ENCODE measurements at places on chromosomes 7 and 10. TPM values are rescaled to one million over a fixed set of nuclear protein-coding genes. Genes with fewer than 3 reads are reported as not detected.

Gene GNGT1
- not detected for total RNA-seq

Gene MALRD1
- total RNA-seq = not detected

DNA sequence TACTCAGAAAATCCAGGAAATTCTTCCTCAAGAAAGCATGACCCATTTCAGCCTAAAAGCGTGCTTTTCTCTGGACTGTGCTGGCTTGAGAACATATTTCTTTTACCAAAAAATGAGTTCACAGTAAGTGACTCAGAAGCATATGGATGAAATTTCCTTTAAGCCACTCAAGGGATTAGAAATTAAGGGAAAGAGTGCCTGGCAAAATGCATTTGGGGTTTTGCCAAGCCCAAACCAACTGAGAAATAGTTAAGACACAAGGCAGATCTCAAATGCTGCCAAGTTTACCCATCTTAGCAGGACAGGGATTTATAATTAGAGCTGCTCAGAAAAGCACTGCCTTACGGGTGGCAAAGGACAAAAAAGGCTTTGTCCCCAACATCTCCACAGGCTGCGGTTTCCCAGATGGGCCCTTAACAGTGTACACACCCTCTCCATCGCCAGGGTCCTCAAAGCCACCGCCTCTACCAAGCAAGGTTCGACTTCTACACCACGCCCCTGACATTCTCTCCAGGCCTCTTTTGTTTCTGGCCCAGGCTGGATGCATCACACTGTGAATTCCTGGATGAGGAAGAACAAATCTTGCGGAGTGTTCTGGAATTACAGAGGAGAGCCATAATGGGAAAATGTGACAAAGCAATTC, 30.1 kb upstream of the CDHR3 start:
- peak; percentile 92 for DNase-seq

Gene SLC4A2
- total RNA-seq = 80.3 TPM

GRCh38 chr7:39624442-39624807, 1.1 kb downstream of the RALA start:
- DNase-seq = peak; percentile 64

Gene UCMA
- total RNA-seq = not detected

Gene FLNC
- 304 TPM for total RNA-seq

GRCh38 chr7:1246871-1247526, 14.3 kb downstream of the UNCX start:
- DNase-seq = no peak

DNA sequence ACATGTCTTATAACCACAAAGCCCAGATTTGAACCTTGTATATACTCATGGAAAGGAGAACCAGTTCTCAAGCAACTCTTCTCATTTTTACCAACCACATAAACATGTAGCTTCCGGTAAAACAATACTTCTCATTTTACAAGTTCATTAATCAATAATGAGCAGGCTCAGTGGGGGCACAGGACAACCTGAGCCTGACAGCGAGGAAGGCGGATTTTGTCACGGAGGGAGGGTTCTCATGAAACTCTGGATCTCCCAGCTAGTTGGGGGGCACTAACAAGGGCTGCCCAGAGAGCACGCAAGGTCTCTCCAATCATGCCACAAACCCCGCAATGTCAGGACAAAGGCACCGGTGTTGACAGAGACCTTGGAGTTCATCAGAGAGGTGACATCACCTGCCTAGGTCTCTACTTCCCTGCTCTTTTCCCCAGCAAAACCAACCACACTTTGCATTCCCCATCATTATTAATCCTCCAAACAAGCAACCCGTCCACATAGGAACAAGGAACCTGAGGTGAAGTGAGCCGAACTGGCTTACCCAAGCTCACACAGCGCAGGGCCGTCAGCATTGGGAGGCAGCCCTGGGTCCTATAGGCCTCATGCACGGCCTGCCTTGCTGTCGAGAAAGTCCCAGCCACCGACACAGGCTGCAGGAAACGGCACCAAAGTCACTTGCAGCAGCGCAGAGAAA, 192.1 kb upstream of the KLF14 start:
- no peak for DNase-seq

DNA sequence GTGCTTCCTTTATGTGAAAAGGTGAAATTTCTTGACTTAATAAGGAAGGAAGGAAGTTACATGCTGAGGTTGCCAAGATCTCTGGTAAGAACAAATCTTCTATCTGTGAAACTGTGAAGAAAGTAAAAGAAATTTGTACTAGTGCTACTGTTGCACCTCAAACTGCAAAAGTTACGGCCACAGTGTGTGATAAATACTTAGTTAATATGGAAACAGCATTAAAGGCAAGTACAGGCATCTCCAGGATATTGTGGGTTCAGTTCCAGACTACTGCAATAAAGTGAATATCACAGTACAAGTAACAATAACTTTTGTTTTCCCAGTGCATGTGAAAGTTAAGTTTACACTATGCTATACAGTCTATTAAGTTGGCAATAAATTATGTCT, 22.8 kb upstream of the ZNF282 start:
- no peak for DNase-seq

Gene GRK5
- 16.4 TPM for total RNA-seq

DNA sequence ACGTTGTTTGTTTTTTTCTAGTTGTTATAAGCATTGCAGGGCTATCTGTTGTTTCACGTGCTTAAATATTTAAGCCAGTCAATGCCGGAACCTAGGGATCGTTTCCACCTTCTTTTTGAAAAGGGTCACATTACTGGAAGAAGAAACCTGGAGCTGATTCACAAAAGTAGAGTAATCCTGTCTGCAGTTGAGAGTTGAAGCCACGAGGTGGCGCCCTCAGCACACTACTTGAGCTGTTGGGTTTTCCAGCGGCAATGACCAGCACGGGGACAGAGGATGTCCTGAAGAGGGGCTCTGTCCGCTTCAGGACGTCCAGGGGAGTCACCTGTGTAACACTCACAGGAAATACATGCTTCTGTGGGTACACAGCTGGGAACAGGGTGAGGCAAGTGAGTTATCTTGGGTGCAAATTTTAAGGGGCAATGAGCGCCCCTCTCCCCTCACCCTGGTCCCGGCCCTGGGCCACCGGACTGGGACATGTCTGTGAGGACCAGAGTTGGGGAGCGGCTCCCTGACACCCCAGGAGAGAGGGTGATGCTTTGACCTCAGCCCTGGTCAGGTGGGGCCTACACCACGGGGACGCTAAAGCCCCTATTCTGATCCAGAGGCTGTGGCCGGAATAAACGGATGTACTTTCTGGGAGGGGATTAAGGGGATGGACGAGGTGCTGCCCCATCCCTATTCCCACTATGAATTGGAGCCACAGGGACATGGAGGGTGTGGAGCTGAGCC, 26.3 kb upstream of the WDFY4 start:
- DNase-seq = peak; percentile 77

- DNase-seq = no peak
Measured at GRCh38 chr7:139635526-139636302, 112.2 kb downstream of the CLEC2L start.

DNA sequence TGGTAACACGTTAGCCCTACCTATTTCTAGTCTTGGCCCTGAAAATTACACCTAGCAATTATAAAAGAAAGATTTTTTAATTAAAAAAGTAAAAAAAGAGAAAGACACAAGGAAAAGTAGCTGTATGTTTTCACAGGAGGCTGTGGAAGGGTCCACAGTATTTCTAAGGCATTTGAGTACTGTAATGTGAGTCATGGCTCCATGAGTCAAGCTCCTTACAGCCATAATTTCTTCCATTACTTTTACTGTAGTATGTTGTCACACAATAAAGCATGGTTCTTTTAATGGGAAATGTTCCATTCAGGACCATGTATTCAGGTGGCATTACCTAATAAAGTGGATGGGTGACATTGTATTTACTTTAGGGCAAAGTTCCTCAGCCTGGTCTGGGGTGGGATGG, 113.4 kb downstream of the GPR37 start:
- DNase-seq = no peak

Gene EPHB4
- 32.9 TPM for total RNA-seq

- DNase-seq = no peak
Measured at GRCh38 chr7:28723336-28723735, 234.8 kb downstream of the TRIL start.

DNA sequence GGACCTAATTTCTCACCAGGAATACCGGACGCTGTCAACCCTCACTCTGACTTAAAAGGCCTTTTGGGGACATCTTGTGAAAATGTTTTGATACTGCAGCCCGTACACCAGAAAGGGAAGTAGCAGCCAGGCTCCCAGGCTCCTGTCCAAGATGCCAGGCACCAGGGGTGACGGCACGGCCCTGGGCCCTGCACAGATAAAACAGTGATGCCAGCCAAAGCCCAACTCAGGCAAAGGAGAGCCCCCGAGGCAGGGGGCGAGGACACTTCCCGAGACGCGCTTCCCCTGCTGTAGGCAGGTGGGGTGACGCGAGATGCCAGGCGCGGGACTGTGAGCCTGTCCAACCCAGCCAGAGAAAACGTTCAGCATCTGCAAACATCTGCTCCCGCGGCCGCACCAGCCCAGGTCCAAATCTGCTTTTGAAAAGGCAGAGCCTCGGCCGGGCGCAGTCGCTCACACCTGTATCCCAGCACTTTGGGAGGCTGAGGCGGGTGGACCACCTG, 15.7 kb downstream of the ZFAND2A start:
- DNase-seq = peak; percentile 43

GRCh38 chr10:130862122-130862521, 449.4 kb downstream of the TCERG1L start:
- DNase-seq = no peak

Gene PRSS37
- not detected for total RNA-seq

Gene PON2
- 65.6 TPM for total RNA-seq

- no peak for DNase-seq
Measured at GRCh38 chr10:110241841-110242240, 34.4 kb downstream of the MXI1 start.

DNA sequence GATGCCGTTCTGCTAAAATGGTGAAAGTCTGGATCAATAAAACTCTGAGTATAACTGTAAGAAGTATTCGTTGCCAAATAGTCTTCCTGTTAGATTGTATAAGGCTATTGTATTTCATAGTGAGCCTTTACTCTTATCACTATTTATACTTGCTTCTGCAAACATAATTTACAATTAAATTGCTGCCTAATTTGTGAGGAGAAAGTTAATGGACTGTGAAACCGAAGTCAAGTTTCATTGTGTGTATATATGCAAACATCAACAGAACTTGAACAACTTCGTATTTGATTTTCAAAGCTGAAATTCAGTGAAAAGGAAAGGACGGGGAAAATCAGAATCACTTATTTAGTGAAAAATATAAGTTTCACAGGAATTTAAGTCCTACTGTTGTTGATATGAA, 135.9 kb upstream of the CCDC6 start:
- no peak for DNase-seq

GRCh38 chr10:127319691-127320090, 123.3 kb upstream of the INSYN2A start:
- no peak for DNase-seq

Gene C10orf67
- total RNA-seq = 0.25 TPM

Gene CYP26C1
- not detected for total RNA-seq

Gene ASIC3
- total RNA-seq = not detected

GRCh38 chr7:101629171-101629570, at the start of gene MYL10:
MYL10 (minus strand) TSS chr7:101629296; CDS start chr7:101629118, 178 bp downstream.
- no peak for DNase-seq

GRCh38 chr7:30655096-30655970, 26.9 kb downstream of the CRHR2 start:
- no peak for DNase-seq

DNA sequence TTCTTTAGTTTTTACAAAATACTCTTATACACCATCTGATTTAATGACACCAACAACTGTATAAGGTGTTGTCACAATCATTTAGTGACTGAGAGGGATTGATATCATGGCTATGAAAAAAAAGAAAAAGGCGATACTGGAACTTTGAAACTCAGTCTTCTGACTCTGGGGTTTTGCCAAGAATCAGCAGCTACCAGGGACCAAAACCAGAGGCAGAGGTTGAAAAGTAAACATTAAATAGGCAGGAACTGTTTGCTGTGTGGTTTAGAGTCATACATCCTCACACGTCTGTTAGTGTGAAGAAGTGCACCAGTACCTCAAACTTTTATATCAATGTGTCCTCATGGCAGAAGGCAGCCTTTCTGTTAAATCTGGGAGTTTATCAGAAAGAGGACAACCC, 19.9 kb upstream of the GGCT start:
- DNase-seq = no peak

- no peak for DNase-seq
Measured at GRCh38 chr10:65660006-65660405, 1265.8 kb upstream of the LRRTM3 start.

Gene KLF14
- not detected for total RNA-seq

Gene ASAH2B
- total RNA-seq = 7.8 TPM

Gene GPRIN2
- total RNA-seq = not detected

DNA sequence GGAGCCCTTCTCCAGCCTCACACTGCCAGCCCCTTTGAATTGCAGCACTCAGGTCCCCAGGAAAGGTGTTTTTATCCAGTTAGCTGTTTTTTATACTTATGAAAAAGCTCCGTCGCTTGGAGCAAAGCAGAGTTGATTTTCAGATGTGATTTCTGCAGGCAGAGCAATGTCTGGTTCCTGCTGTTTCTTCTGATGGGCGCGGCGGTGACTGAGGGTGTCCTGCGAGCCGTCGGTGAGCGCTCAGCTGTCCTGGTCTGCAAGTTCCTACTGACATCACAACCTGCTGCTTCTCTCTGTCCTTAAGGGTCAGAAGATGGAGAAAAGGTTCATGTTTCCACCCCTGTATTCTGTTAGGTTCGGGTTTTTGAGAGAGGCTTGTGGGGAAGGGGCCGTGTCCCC, 109.6 kb upstream of the FAM20C start:
- DNase-seq = no peak

DNA sequence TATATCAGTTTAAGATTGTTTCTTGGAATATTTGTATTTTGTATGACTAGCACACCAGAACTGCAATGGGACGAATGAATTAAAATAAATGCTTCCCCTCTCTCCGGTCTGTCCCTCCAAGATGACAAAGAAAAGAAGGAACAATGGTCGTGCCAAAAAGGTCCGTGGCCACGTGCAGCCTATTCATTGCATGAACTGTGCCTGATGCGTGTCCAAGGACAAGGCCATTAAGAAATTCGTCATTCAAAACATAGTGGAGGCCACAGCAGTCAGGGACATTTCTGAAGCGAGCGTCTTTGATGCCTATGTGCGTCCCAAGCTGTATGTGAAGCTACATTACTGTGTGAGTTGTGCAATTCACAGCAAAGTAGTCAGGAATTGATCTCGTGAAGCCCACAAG, 17.2 kb upstream of the PAPSS2 start:
- DNase-seq = no peak

Gene IMPDH1
- 104 TPM for total RNA-seq

- DNase-seq = no peak
Measured at GRCh38 chr7:42573881-42574672, 337.1 kb upstream of the GLI3 start.

DNA sequence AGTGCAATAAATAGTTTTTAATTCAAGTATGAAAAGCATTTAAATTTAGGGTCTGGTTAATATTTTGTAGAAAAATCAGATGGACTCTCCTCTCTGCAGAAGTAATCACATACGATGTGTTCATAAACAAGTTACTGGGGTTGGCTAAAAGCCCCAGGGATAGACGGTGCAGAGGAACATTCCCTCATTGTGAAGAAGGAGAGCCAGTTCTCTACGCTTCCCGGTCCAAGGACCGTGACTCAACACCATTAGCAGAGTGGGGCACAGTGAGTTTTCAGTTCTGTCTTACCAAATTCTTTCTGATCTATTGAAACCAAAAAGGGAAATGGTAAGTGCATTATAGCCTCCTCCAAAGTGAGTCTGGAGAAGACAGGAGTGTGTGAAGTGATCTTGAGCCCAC, 327.8 kb downstream of the WDR37 start:
- no peak for DNase-seq

GRCh38 chr10:76197293-76197692, 765.9 kb downstream of the LRMDA start:
- DNase-seq = no peak
